ENCODE measurements at places on chromosomes 4 and X.
A peak's percentile ranks its signal among the peaks of the same experiment; 100 is the strongest.

DNA sequence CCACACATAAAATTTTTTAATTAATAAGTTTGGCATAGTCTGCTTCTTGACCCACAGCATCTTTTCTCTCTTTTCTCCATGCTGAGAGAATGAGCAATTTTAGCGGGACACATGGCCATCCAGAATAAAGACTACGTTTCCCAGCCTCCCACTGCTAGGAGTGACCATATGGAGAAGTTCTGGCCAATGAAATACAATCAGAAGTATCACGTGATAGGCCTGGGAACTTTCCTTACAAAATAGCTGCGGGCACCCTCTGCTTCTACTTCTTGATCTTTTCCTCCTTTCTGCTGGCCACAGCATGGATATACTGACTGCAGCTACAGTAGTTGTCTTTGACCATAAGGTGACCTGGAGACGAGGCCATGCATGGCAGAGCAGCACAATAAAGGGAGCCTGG, 348.0 kb downstream of the BCOR start:
- no peak for DNase-seq

DNA sequence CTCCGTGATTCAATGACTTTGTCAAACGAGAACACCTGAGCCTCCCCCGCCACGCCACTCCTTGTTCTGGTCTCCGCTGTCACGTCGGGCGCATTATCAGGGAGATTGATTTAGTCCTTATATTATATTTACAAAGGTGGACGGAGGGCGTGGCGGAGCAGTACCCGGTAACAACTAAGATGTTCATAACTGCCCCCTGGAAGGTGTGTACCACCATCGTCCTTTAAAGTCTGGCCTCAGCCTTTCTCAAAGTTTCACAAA, 284.2 kb downstream of the PACRGL start:
- DNase-seq: no peak

DNA sequence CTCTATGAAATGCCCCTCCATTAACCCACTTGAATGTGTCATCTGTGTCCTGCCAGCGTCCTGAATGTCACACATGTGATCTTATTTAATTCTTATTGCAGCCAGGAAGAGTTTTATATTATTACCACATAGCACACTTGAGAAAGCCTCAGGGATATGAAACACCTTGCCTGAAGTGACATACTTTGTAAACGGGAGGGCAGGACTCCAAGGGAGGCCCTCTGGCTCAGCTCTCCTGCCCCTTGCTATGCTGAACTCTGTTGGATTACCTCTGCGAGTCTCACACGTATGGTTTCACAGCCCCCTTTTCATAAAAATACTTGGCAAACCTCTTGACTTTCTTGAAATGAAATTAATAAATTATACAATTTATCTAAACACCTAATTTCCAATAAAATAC, 11.1 kb upstream of the ZCCHC4 start:
- DNase-seq: no peak

GRCh38 chr4:14348506-14348905, 653.8 kb upstream of the CPEB2 start:
- no peak for DNase-seq

- DNase-seq: no peak
These were observed 2.2 kb downstream of the GPR78 start for GRCh38 chr4:8582436-8582835.

DNA sequence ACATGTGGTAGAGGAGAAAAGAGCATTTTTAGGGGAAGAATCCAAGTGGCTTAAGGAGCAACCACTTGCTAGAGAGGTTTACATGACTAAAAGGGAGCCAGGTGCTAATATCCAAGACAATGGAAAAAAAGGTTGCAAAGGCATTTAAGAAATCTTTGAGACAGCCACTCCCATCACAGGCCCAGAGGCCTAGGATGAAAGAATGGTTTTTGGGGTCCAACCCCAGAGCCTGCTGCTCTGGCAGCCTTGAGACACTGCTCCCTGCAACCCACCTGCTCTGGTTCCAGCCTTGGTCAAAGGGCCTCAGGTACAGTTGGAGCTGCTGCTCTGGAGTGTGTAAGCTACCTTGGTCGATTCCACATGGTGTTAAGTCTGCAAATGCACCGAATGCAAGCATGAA, 84.1 kb upstream of the FREM3 start:
- no peak for DNase-seq

DNA sequence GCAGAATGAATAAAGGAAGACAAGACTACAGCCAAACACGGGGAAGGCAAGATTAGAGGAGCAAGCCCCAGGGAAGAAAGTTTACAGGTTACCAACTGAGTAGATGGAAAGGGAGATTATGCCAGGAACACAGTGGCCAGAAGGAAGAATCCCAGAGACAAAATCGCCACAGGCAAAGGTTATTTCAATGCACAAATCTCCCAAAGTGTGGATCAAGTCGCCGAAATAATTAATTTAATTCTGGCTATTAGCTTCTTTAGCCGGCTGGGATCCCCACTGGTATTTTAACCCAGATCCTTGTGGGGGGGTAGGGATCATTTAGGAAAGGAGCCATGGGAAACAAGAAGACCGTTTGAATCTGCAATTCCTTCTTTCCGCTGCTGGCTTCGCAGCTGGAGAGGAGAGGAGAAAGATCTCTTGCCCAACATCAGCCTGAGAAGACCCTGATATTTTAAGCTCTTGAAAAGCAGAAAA, 171.0 kb downstream of the DHX15 start:
- no peak for DNase-seq

- no peak for DNase-seq
These were observed 565.4 kb upstream of the ATOH1 start for GRCh38 chr4:93263166-93263565.

- no peak for DNase-seq
These were observed 156.3 kb upstream of the NOCT start for GRCh38 chr4:138859254-138859653.

GRCh38 chr4:159227984-159228383, 125.1 kb downstream of the RAPGEF2 start:
- DNase-seq: no peak

- DNase-seq: no peak
These were observed 82.8 kb downstream of the DHRSX start for GRCh38 chrX:2418000-2418399.

GRCh38 chr4:126738926-126739325, 893.8 kb upstream of the INTU start:
- DNase-seq: no peak

GRCh38 chr4:152095701-152096070, 334.9 kb upstream of the GATB start:
- DNase-seq: no peak

DNA sequence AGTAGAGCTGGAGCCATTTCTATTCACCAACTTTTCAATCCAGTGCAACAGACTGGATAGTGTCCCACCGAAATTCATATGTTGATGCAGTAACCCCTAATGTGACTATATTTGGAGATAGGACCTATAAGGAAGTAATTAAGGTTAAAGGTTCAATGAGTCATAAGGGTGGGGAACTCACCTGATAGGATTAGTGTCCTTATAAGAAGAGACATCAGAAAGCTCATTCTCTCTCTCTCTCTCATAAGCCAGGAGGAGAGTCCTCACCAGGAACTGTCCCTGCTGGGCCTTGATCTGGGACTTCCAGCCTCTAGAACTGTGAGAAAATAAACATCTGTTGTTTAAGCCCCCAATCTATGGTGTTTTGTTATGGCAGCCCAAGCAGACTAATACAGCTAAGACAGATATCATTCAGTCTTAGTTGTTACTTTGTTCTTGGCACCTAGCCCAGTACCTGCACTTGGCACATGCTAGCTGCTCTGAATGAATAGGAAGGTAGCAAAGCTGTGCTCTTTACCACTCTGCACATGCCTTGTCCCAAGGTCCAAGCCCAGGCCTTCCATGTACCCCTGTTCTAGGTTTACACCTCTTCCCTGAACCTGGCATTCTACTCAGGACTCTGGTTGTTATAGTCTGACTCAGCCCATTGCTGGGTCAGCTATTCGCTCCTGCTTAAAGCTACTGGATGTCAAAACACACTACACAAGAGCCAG, 19.2 kb upstream of the BRS3 start:
- DNase-seq: no peak

DNA sequence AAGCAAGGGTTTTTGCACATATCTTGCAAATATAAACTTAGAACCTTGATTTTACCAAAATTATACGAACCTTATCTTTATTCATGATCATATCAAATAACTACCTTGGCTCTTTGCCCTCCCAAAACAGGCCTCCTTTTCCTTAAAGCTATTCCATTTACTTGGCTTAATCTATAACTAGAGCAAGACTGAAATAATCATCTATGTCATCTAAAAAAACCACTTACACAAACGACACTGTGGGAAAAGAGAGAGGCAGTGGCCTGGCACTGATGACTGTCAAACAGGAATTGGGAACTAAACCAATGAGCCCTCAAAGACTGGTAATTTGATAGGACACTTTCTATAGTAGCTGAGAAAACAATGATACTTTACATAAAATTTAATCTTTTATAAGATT, 11.7 kb upstream of the PTPN13 start:
- no peak for DNase-seq

DNA sequence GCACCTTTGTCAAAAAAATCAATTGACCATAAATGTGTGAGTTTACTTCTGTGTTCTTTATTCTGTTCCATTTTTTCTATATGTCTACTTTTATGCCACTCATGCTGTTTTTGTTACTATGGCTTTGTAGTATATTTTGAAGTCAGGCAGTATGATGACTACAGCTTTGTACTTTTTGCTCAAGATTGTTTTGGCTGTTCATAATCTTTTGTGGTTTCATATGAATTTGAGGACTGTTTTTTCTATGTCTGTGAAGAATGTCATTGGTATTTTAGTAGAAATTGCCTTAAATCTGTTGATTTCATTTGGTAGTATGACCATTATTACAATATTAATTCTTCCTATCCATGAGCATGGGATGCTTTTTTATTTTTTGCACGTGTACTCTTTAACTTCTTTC, 346.8 kb downstream of the PPP3CA start:
- DNase-seq: no peak

DNA sequence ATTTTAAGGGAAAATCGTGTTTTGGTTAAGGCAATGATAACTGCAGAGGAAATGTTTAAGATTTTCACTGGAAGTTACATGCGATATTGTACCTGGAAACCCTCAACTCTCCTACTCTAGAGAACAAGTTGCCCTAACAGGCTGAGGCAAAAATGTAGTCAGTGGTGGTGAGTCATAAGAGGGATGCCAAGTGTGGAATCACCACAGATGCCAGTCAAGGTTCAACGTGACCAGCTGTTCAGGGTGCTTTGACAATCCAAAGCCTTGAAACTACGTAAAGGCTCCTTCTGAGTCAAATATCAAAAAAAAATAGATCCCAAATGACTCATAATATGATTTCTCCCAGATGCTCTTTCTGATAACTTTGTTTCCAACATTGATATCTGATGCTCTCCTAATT, 77.9 kb upstream of the AFF2 start:
- no peak for DNase-seq

GRCh38 chr4:135269125-135269890, 1067.7 kb upstream of the PABPC4L start:
- DNase-seq: no peak

- no peak for DNase-seq
These were observed 152.9 kb upstream of the MID1 start for GRCh38 chrX:10773318-10773717.

- no peak for DNase-seq
These were observed 4.3 kb upstream of the CCNQ start for GRCh38 chrX:153603131-153603656.

- no peak for DNase-seq
These were observed 65.6 kb downstream of the RAB40A start for GRCh38 chrX:103453655-103454054.

- DNase-seq: no peak
These were observed 35.9 kb downstream of the SYTL4 start for GRCh38 chrX:100695991-100696390.

GRCh38 chrX:129540722-129541184, 694 bp downstream of the OCRL start:
- DNase-seq: no peak

GRCh38 chr4:117135634-117136354, 50.4 kb upstream of the TRAM1L1 start:
- DNase-seq: no peak

DNA sequence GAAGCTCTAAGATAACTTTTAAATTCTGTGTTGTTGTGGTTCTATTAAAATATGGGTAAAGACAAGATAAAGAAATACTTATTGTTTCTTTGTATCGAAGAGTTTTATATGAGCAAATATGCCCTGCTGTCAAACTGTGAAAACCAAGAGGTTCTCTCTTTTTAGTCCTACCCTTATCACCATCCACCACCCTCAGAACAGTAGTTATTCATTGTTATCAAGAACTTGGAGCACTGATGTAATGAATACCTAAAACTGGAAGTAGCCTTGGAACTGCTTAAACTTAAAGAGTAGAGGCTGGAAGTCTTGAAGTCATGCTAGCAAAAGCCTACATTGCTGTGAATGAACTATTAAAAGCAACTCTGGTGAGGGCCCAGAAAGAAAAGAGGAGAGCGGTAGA, 9.2 kb downstream of the PIR start:
- DNase-seq: no peak

GRCh38 chr4:126603210-126603609, 1029.5 kb upstream of the INTU start:
- peak; percentile 56 for DNase-seq

GRCh38 chrX:74383611-74384010, 37.7 kb upstream of the SLC16A2 start:
- DNase-seq: peak; percentile 40

- DNase-seq: no peak
These were observed 37.7 kb downstream of the ARHGEF9 start for GRCh38 chrX:63747331-63747730.

GRCh38 chr4:56243107-56243506, 144.2 kb downstream of the AASDH start:
- no peak for DNase-seq

- no peak for DNase-seq
These were observed 233.6 kb downstream of the PCDH7 start for GRCh38 chr4:30953799-30954198.

DNA sequence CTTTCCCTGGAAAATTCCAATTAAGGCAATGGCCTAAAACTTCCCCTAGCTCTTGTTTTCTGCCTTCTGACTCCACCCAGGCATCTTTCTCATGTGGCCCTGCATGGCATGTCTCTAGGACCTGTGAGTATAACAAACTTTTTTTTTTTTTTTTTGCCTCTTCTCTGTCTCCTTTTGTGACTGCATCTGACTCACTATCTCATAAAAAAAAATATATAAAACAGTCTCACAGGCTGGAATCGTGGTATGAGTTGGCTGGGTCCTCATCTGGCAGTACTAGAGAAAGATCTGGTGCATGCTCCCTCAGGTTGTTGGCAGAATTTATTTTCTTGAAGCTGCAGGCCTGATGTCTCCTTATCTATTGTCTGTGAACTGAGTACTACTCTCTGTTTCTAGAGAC, 313.9 kb downstream of the TECRL start:
- no peak for DNase-seq

Data from HAP-1 (cell line).